NCI-H748 treated with DMSO at 0.1 percent for 48 hours (cell line): ENCODE measurements at places on chromosomes 11 and 22.

GRCh38 chr11:124740277-124740882 lies 638 bp downstream of the NRGN start:
- peak; percentile 19 for DNase-seq

DNA sequence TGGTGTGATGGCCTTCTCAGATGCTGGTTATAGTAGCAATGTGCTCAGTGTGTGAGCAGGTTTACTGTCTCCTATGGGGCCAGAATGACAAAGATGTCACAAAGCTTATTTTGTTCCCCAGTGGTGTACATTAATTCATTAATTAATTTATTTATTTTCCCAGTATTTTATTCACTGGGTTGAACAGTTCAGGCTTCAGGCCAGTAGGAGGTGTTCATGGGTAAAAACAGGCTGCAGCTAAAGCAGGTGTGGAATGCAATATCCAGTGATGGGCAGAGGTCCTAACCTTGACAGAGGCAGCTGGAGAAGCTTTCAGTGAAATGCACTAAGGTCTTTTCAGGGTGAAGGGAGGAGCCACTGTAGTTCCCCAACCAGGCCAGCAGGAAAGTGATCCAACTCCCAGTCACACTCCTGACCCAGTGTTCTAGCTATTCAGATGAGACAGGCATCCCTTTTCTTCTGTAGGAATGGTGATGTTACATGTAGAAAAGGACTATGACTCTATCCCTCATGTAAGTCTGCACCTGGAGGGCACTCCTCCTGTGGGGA lies 7.8 kb upstream of the FANCF start:
- DNase-seq, result no peak

DNA sequence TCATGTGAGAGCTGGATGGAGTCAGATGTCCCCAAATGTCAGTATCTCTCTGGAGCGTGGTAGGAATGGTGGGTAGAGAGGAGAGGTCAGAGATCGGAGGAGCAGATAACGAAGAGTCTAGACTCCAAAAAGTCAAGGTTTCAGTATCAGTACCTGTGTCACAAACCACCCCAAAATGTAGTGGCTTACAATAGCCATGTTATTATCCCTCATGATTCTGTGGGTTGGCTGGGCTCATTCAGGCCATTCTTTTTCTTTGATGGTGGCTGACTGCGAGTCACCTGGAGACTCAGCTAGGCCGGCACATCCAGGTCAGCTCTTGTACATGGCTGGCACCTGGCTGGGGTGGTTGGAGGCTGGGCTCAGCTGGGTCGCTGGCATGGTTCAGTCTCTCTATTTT lies 7.3 kb upstream of the SSTR3 start:
- DNase-seq, result no peak

- no peak for DNase-seq
These were observed 1.7 kb downstream of the PLEKHB1 start for GRCh38 chr11:73648121-73648520.

GRCh38 chr11:94433049-94433448 lies 31.8 kb upstream of the GPR83 start:
- DNase-seq, result no peak
